ENCODE measurements at places on chromosomes 2 and 18.

- DNase-seq: no peak
Observed at GRCh38 chr2:46015671-46016070, 281.5 kb upstream of the EPAS1 start.

- DNase-seq: no peak
Observed at GRCh38 chr2:1889099-1889650, 144.9 kb upstream of the PXDN start.

DNA sequence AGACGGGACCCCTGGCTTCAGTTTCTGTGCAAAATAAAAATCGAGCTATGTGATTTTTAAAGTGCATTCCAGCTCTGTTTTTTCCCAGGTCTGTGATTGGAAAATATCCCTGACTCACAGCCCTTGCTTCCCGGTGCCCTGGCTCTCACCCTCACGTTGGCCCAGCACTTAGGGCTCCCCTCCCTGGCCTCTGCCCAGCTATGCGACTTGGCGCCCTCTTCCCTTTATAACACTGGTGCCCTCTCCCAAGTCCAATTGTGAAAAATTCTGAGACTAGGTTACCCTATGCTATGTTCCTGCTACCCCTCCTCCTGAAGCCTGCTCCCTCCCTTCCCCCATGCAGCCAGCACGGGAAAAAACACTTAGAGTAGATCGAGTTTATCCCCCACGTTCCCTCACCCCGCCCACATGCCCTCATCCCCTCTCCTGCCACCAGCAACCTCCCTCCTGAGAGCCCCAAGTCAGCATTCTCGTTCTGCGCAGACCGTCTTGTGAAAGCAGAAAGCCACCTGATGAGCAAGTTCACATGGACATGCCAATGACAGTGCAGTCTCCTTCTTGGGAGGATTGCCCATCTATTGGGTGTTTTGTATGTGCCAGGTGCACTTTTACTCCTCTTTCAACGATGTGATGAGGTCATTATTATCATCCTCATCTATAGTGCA lies 228.8 kb downstream of the VAPA start:
- DNase-seq: peak; percentile 84

DNA sequence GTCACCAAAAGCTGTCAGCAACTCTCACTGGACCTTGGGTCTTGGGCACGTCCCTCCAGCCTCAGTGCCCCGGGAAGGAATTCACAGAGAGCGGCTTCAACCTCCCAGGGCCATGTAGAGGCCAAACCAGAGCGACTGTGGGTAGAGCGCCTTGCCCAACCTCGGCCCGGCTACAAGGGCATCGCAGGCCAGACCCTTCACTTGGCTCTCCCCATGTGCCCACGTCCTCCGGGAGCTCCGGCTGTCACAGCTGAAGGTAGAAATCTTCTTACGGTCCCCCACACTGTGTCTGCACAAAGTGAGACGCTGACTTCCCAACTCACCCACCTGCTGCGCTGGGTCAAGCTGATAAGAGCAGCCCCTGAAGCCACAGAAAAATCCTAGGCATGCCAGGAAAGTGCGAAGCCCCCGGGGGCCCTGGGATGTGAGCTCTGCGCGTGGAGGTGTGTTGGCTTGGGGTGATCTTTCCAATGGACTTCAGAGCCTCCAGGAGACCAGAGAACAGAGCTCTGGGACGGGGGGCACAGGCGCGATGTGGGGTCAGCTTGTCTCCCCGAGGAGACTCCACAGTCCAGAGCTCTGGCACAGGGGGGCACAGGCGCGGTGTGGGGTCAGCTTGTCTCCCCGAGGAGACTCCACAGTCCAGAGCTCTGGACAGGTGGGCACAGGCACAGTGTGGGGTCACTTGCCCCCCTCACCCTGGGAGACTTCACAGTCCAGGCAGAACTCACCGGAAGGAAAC lies 105.5 kb downstream of the RTP5 start:
- DNase-seq: no peak

DNA sequence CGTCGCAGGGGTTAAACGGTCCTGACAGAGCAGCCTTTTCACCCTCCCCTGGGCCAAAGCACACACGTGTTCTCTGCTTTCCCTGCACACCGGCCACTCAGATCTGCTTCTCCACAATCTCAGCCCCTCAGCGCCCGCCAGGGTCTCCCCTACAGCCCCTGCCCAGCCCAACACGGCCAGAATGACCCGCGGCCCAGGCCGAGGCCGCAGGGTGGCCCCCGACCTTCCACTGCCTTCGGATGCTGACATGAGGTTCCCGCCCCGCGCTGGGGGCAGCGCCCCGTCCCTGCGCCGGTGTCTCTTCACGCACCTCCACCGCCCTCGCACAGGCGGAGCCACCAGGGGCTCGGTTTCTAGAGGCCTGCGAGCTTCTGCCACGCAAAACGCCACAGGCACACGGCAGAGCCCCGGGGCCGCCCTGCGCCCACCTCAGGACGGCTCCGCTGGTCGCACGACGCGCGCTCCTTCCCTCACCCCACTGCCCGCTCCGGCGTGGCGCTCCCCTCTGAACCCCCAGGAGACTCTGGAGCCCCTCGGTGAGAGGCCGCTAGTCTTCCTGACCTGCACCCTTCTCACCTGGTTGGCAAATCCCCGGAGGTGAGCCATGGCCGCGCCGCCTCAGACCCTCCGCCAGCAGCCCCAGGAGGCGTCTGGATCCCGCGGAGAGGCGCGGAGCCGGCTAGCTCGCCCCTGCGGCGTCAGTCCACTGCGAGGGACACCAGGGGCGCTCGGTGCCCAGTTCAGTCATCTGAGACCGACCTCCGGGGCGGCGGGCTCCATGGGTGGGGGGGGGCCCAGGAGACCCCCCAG lies 749 bp downstream of the STK25 start:
- peak; percentile 59 for DNase-seq

DNA sequence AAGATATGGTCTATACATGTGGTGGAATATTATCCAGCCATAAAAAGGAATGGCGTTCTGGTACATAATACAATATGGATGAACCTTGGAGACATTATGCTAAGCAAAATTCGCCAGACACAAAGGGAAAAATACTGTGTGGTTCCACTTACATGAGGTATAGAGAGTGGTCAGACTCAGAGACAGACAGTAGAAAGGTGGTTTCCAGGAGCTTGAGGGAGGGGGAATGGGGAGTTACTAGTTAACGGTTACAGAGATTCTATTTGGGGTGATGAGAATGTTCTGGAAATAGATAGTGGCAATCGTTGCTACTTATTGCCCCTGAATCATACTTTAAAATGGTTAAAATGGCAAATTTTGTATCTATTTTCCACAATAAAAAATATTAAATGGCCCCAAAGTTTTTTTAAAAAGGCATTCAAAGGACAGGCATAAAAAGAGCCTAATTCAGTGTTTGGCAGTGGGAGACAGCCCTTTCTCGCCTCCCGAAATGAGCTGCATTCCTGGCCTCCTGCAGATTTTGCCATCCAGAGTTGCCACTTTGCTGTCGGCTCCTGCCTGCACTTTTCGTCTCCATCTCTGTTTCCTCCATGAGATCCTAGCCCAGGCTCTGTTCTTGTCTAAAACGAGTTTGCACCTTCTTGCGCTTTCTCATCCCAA lies 13.5 kb downstream of the TNFRSF11A start:
- no peak for DNase-seq

GRCh38 chr2:97676620-97677019 lies 7.1 kb downstream of the C2orf92 start:
- DNase-seq: no peak

DNA sequence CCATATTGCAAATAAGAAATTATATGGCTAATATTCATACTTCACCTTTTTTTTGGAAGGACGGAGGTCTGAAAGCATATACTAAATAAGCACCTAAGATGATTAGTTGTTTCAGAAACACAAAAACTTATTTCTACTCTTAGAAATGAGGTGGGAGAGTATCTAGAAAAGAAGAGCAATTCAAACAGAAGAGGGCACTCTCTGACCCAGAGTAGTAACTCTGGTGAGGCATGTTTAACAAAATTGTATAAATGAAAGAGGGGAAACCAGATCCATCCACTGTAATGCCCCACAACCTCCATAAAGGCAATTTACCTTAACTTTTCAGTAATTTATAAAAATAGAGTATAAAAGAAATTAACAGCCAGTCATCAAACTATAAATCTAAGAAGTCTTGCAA lies 669.6 kb upstream of the VRK2 start:
- DNase-seq: no peak

DNA sequence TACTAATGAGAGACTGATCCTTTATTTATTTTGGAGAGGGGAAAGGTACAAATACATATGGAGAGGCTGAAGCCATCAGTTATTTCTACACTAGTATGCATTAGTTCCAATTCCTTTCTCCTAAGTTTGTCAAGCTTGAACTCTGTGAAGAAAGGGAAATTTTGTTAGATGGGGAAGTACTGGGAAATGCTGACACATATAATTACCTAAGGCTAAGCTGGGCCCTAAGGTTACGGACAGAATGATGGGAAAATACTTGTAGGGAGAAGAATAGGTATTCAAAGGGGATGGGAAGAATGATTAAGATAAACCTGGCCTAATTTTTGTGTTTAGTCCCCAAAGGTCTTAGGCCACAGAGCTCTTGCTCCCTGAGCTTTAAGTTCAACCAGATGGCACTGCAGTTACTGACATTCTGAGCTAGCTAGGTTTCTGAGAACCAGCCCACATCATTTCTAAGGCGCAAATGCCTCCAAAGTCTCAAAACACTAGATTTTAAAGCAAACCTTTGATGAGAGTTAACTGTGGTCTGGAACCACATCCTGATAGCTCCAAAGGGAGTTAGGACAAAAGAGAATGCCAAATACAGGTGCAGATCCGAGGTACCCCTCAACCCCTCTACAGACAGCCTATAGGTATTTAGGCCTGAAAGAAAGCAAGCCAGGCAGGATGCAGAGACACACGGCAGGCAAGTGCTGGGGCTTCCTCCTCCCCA lies 2.7 kb downstream of the TMEM163 start:
- no peak for DNase-seq

- DNase-seq: no peak
Observed at GRCh38 chr2:71586471-71586870, 133.1 kb downstream of the DYSF start.

- no peak for DNase-seq
Observed at GRCh38 chr2:11569636-11570035, 35.8 kb downstream of the GREB1 start.

DNA sequence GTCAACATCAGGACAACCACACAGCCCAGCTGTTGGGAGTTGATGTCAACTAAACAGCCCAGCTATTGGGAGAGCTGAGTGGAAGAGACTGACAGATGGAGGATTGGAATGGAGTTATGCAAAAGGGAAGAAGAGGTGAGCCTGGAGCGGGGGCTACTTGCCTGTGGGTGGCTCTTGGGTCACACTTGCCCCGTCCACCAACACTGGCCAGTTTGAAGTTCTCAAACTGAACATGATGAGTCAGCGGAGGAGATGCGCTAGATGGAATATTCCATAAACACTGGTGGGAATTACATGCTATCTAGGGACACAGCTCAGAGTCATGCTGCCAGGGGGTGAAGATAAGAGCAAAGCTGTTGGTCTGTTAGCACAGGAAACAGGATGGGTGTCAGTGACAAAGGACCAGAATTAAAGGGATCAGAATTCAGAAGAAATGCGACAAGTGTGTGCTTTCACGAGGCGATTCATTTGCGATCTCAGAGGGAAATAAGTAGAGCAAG lies 33.2 kb upstream of the AGAP1 start:
- no peak for DNase-seq

DNA sequence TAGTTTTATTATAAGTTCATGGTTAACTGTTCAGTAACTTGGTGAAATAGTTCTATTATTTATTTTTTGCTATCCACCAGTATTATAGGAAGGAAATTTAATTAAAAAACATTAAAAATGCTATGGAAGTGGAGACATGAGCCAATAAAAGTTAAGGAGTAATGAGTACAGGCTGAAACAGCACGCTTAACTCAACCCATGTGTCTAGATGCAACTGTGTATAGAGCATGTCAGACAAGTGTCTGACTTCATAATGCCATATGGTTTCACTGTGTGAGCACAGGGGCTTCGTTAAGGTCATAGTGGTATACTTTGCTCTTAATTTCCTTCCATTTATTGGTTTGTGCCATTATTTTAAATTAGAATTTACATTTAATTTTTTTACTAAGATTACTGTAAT lies 566.8 kb upstream of the NRP2 start:
- no peak for DNase-seq
